ENCODE measurements at places on chromosomes 4 and X.

DNA sequence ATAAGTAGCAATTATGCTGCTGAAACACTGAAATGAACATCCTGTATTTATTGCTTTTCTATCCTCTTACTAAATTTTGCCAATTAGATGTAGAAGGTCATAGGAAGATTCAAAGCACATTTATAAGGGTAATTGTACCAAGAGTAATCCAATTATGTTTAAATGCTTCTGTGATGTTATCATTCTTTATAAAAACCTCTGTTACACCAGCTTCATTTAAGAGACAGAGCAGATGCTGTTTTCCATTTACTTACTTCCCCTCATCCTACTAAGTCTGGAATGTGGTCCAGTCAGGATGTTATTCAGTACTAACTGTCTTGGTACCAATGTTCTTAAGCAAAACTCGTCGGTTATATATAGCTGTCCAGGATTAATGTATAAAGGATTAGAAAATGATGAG lies 539.6 kb downstream of the PDHA2 start:
- no peak for DNase-seq

GRCh38 chr4:121272526-121272925 lies 108.3 kb downstream of the QRFPR start:
- no peak for DNase-seq

- no peak for DNase-seq
Measured at GRCh38 chrX:73838123-73838522, 275.1 kb downstream of the CHIC1 start.

DNA sequence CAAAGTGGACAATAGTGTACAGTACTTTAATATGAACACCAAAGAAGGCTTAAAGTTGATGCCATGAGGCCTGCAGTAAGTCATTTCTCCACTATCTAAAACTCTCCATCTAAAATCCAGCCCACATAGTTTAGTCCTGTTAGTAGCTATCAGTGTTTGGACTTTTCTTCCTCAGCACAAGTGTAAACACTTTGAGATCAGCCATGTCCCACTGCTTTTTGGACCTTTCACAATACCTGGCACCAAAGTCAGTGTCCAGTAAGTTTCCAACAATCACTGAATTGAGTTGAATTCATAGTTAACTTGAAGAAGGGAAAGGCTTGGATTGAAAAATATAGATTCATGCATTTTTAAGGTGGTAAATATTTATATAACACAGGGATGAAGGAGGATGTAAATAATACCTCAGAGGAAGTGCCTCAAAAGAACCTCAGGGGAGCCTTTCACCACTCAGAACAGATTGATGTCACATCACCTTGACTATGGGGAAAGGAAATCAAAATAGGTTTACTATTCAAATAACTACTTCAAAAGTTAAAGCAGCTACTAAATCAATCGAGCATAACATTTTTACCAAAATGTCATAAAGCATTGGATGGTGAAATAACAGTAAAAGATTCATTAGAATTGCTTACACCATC lies 76.7 kb downstream of the FTHL17 start:
- no peak for DNase-seq

DNA sequence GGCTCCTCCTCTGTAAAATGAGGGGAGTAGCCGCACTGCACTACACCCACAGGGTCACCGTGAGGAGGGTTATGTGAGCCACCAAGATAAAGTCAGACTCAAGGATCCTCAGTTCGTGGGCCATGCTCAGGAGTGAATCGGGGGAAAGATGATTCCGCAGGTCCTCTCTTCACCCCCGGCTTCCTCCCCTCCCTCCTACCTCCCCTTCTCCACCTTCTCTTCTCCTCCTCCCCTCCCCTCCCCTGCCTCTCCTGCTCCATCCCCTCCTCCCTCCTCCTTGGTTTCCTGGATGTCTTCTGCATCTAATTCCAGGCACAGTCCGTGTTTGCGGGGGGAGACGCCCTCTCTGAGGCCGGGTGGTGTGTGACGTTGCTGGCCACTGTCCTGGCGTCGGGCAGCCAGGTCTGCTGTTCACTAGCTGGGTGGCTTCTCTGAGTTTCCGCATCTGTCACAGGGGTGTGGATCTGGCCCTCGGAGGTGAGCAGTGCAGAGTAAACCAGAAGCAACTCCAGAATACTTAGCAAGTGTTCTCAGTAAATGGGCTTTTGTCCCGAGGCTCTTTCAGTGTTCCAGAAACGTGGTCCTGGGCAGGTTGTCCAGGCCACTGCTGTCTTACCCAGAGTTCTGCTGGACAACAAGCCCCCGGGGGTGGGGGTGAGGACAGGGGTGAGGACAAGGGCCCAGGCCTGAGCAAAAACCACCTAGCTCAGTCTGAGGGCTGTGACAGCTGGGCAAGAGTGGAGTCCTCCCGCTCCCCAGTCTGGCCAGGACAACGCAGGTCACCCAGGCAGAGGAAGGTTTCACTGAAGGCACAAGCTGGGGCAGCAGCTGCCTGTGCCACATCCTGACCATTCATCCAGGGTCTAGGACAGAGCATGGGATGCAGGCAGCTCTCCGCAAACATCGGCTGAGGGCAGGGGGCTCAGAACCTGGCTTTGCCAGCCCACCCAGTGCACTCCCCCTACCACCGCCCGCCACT lies 92.4 kb downstream of the PPP2R2C start:
- no peak for DNase-seq

DNA sequence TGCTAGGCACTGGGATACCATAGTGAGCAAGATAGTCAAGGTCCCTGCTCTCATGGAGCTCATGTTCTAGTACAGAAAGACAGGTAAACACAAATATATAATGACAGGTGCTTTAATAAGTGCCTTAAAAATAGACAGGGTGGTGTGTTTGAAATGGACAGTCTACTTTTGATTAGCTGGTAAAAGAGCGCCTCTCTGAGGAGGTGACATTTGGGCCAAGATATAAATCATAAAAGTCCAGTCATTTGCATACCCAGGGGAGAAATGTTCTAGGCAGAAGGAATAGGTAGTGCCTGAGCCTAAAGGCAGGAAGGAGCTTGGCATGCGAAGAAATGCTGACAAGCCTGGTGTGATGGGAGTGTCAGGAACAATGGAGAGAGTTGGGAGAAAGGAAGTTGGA lies 83.6 kb downstream of the DNAAF6 start:
- no peak for DNase-seq

DNA sequence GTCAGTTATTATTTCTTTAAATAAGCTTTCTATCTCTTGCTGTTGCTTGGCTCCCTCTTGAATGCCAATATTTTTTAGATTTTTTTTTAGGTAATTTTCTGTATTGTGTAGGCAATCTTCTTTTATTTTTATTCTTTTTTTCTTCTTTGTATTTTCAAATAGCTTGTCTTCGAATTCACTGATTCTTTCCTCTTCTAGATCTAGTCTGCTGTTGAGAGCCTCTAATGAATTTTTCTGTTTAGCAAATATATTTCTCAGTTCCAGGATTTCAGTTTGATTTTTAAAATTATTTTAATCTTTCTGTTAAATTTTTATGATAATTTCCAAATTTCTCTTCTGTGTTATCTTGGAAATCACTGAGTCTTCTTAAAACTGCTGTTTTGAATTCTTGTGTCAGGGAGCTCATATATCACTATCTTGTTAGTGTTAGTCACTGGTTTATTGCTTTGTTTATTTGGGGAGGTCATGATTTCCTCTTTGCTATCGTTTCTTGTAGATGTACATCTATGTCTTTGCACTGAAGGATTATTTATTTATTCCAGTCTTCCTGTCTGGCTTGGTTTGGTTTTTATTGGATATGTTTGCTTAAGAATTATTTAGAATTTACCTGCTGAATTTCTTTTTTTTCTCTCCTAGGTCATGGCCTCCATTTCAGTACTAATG lies 39.9 kb upstream of the GPRIN3 start:
- DNase-seq, result no peak

DNA sequence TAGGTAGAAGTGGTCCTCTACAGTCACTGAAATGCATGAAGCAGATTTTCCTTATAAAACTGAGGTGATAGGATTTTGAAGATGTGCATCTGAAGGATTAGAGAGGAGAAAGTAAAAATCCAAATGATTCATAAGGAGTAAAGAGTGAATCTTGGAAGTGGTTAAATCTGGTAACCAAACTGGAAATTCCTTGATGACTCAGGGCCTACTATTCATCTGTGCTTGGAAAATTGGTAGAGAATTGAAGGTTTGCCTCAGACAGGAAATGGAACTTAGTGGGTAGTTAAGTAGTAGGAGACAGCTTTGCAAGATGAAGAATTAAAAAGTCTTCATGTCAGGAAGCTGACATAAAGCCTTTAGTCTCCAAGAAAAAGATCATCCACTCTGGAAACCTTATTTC lies 368.9 kb upstream of the CTSO start:
- DNase-seq, result no peak

GRCh38 chrX:150529587-150529986 lies 38.8 kb upstream of the MTM1 start:
- no peak for DNase-seq

- no peak for DNase-seq
Measured at GRCh38 chr4:103915224-103915869, 195.6 kb upstream of the TACR3 start.

- DNase-seq, result no peak
Measured at GRCh38 chr4:17787315-17787714, 5.9 kb upstream of the FAM184B start.

GRCh38 chrX:8851231-8851886 lies 50.2 kb upstream of the FAM9A start:
- no peak for DNase-seq

GRCh38 chrX:19785647-19786046 lies 101.8 kb downstream of the SH3KBP1 start:
- DNase-seq, result no peak

GRCh38 chr4:44984083-44984482 lies 257.7 kb upstream of the GNPDA2 start:
- no peak for DNase-seq

DNA sequence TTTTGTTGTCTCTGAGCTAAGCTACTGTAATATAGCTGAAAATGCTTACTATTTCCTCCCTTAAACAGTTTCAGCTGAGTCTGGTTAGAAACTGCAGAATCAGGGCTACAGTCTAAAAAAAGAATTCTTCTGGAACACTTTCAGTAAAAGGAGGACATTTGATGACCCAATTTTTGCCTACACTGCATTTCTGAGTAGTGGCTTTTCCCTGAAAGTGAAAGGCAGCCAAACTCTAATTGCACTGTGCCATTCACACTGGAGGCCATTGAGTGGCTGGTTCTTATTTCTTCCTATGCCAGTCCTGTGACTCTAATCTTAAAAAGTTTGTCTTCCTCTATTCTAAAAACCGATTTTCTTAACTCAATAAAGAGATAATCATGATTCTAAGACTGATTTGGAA lies 526.0 kb downstream of the CFAP47 start:
- DNase-seq, result no peak

DNA sequence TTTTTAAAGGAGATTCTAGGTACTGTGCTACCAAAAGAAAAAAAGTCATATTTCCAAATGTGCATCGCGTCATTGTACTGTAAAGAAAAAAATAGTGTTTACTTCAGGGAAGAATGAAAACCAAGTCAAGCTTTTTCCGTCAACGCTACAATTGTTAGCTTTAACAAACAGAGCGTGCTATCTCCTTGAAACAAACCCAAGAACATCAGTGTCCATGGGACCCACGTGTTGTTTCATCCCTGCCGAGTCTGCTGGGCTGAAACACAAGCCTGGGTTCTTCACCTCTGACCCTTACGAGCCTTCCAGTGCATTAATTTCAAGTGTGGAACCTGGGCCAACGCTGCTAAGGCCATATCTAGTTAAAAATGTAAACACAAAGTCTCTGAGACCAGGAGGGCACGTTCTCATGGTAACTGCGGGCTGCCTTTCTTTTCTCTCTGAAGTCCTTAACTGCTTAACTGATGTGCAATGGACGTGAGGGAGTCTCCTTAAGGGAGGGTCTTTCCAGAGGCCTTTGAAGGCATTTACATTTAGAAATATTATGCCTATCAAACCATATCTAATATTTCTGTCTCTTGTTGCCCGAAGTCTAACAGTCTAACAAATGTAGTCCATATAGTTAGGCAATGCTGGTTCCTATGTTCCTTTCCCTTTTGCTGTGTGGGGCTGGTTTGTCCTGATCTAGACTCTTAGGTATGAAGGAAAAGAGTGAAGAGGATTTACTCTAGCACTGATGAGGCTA lies 36.3 kb downstream of the ING2 start:
- DNase-seq, result no peak

DNA sequence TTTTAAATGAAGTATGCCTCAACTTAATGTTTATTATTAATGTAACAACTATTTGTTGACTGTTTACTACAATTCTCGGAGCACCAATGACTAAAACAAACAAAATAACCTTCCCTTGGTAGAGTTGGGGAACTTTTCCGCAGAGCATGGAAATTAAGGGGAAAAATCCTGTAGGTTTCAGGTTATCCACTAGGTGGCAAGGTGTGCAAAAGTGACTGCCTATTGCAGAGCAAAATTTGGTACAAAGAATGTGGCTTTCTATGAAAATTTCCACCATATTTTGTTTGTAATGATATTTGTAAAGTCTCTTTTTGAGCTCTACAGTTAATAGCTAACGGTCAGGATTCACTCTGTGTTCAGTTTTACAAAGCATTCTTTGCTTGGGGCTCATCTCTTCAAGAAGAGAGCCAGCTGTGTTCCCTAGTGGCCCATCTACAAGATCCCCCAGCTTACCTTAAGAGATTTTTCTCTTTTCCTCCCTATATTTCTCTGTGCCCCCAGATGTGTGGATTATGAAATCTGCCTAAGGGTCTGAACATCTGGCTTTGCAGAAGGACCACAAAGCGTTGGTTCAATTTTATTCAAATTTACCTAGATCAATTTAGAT lies 61.1 kb downstream of the FBXO8 start:
- no peak for DNase-seq

GRCh38 chrX:76921176-76921575 lies 493.7 kb downstream of the MAGEE1 start:
- no peak for DNase-seq

DNA sequence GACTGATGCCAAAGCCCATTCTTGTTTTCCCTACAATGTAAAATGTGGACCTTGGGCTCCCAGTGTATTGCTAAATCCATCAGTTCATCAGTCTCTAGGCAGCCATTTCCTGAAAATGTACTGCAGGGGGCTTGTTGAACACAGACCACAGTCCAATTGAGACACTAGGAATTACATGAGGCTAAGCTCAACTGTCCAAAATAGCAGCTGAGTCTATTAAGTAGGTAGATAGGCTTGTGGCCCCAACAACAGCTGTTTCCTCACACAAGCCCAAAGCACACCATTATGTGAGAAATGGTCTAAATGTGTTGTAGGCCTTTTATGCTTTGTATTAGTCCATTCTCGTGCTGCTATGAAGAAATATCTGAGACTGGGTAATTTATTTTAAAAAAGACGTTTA lies 60.0 kb upstream of the PAK3 start:
- DNase-seq, result no peak

DNA sequence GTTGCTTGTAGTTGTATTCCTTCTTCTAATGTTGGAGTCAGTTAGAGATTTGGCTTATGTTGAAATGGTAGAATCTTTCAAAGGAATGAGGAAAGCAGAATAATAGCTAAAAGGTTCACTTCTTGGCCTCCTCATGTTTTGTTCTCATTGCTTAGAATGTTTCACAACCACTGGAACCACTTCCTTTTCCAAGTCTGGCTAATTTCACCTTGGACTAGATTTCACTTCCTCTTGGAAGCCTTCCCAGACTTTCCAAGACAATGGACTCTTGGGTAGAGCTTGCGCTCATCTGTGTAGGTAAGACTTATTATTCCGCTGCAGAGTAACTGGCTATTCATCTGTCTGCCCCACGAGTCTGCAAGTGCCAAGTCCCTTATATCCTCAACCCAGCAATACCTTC lies 8.3 kb downstream of the SPATA18 start:
- DNase-seq, result no peak

Measured in GM12891 (cell line).